ENCODE measurements at places on chromosomes 7 and 10. TPM values are rescaled to one million over a fixed set of nuclear protein-coding genes. Genes with fewer than 3 reads are reported as not detected.

- no peak for DNase-seq
These were observed 628.6 kb downstream of the SORCS3 start for GRCh38 chr10:105269689-105270088.

DNA sequence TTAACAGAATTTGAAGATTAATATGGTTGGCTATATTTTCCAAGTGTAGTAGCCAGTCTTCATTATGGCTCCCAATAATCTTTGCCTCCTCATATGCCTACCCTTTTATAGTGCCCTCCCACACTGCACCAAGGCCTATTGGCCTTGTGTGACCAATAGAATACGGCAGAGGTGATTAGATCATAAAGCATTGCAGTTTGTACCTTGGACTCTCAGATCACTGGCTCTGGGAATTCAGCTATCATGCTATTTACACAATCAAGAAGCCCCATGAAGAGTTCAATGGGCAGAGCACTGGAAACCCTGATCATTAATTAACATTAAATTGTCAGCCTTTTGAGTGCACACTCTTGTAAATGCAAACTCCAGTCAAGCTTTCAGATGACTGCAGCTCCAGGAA, 154.5 kb upstream of the MAGI2 start:
- DNase-seq: peak; percentile 12

DNA sequence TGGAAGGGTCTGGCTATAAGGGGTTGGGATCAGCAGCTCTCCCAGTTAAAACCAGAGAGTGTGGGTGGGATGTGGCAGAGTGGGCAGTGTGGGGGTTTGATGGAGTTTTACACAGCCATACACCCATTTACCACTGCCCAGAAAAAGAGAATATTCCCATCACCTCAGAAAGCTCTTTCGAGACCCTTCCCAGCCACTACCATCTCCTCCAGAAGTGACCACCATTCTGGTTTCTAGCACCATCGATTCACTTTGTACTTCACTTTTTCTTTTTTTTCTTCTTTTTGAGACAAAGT, 15.5 kb downstream of the BAG3 start:
- DNase-seq: no peak

GRCh38 chr10:86523348-86523747, 1.8 kb upstream of the WAPL start:
- no peak for DNase-seq

DNA sequence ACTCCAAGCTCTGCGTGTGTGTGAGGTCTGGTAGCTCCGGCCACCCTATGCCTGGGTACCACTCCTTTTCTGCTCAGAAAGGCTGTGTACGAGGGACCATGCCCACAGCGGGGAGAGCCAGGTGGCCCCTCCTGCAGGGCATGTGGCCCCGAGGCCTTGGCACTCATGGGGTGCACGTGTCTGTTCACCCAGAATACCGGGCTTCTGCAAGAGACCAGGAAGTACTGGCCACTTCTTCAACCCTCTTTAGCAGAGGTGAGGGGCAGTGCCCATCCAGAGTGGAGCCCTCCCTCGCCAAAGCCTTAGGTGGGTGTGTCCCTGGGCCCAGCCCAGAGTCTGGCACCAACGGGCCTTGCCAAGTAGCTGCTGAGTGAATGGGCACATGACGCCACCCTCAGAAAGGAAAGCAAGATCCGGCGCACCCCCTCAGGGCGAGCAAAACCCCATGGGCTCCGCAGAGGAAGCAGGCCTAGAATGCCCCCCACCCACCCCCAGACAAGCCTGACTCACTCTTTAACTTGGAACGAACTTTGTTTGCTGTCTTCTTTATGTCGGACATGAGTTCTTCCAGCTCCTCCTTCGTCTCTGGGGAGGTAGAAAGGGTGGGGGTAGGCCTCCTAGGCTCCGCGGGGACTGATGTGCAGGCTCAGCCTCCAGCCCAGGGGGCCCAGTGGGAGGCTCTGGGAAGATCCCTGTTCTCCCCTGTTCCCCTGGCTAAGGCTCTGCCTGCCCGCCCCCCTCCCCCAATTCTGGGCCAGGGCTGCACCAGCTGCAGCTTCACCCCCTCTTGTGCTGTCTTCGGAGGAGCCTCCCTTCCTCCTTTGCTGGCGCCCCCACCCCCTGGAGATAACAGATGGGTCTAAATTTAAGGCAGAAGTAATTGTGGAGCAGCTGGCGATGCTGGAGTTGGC, 14.6 kb downstream of the STX1A start:
- DNase-seq: no peak

DNA sequence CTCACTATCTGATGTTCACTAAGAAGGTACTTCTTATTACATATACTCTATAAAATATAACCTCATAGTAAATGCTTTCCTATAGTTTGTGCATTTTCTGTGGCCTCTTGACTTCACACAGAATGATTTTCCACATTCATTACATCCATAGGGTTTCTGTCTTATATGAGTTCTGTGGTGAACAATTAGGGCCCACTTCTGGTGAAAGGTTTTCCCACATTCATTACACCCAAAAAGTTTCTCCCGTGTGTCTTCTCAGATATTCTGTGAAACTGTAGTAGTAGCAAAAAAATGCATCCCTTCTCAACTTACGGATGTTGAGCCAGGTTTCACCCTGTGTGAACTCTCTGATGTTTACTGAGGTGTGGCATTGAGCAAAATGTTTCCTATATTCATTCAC, 119.3 kb downstream of the ZNF33B start:
- DNase-seq: no peak

DNA sequence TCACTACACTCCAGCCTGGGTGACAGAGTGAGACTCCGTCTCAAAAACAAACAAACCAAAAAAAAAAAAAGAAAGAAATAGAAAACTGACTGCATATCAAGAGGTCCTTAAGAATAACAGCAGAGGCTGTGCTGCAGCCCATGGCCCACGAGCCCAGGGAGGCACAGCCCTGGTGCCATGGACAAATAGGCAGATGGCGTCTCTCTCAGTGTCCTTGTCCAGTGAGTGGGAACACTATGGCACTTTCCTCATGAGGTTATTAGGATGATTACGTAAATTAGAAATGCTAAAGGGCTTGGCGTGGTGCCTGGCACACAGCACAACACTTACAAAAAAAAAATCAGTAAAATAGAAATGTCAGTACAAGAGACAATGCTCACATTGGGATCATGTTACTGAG, 33.4 kb upstream of the PFKP start:
- DNase-seq: no peak

- DNase-seq: no peak
These were observed 68.5 kb downstream of the LRRN3 start for GRCh38 chr7:111159426-111159825.

GRCh38 chr10:72219235-72219814, 3.2 kb upstream of the ASCC1 start:
- DNase-seq: no peak

DNA sequence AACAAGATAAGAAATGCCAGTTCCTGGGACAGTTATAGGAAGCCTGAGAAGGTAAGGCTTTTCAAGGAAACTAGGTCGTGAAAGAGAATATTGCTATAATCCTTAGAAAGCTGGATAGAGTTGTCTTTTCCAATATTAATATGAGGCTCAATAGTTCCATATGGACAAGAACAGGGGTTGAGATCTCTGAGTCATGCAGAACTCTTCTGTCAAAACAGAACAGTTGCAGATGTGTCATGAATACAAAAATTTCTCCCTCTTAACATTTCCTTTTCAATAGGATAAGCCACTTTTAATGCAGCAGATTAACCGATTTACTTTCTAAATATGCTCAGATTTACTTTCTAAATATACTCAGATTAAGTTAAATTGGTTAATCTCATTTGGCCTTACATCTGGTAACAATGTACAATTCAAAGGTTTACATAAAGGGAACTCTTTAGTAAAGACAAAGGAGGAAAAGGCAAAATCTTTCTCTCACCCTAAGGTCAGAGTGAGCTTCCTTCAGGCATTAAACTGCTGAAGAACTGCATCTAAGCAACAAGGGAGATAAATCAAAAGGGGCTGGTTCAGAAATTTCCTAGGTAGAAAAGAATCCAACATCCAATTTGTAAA, 104.7 kb upstream of the PCDH15 start:
- DNase-seq: no peak

GRCh38 chr10:88281592-88282347, 301.3 kb downstream of the RNLS start:
- DNase-seq: no peak

DNA sequence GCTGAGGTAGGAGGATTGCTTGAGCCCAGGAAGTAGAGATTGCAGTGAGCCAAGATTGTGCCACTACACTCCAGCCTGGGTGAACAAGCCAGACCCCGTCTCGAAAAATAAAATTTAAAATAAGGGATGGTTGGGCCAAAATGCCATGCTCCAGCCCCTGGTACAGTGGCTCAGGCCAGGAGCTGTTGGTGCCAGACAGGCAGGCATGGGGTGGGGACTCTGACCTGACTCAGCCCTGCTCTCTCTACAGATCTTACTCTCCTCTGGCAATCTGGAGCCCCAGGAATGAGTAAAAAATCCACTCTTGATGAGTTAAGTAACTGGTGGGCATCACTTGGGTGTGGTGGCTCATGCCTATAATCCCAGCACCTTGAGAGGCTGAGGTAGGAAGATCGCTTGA, 8.4 kb upstream of the TMEM120A start:
- no peak for DNase-seq

DNA sequence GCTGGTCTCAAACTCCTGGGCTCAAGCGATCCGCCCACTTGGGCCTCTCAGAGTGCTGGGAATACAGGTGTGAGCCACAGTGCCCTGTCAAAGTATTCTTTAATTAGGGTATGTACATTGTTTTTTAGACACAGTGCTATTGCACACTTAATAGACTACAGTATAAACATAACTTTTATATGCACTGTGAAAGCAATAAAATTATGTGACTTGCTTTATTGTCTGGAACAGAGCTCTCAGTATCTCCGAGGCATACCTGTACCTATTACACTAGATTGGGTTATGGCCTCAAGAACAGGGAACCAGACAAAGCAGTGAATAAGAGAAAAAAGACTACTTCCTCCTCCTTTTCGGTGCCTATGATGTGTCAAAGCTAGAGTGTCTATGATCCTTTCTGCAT, 13.1 kb downstream of the ATOH7 start:
- DNase-seq: no peak

GRCh38 chr10:78432583-78432982, 398.9 kb downstream of the RPS24 start:
- no peak for DNase-seq

DNA sequence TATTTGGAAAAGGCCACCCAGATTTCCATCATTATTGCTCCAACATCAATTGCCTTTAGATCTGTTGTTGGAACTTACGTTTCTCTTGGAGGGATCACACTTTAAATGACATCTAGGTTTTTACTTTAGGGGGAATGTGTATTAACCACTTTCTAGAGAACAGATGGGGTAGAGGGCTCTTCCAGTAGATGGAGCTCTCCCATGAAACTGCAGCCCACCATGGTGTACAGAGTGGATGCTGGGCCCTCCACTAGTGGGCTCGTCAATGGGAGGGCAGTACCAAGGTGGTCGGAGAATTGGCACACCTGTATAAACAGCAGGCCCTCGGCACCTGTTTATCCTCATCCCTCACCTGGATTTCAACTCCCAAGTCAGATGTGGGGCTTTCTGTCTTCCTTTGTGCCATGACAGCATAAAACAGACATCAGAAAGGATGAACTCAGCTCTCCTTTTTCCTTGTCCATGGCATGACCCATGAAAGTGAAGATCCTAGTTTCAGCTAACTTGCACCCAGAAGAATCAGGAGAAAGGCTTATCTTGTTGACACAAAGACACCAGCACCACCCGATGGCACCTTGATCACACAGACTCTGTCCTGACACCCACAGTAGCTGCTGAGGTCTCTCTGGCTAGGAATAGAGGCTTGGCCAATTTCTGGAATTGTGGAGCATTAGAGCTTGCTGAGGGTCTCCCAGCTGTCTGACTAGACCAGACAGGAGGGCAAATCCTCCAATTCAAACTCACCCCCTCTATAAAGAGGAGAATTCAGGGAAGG, 150.5 kb downstream of the CYP26A1 start:
- no peak for DNase-seq

DNA sequence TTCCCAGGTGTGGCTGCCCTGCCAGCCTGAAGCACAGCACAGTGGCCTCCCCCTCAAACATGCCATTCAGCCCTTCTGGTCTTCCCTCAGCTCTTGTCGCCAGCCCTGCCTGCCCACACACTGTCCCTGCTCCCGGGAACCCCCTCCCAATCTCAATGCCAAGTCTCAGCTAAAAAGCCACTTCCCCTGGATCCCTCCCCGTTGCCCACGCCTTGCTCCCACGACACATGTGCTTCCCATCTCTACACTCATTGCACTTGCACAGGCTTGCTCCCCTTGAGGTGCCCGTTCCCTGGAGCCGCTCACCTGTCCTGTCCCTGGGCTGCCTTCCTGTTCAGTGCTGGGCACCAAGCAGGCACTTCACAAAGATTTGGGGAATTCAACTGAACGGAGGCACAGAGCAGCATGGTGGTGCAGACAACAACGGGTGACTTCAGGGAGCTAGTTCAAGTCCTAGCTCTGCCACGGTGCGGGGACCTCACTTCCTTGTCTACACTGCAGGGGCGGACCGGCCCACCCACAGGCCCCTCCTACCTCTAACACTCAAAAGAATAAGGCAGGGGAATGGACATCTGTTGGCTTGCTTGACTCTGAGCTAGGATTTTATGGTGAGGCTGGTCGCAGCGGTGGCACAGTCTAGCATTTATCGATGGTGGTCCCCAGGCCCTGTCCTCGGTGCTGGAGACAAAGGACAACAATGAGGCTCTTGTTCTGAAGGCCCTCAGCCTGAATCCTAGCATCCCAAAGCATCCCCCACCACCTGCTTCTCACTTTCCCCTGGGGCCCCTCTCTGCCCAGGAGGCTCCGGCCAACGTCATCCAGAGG, 18.4 kb downstream of the RGS10 start:
- DNase-seq: no peak

GRCh38 chr7:131536361-131536849, 20.0 kb downstream of the PODXL start:
- DNase-seq: no peak

The DKK1 gene
- 1.2 TPM for total RNA-seq

The ARMH3 gene
- 18.2 TPM for total RNA-seq

The NPS gene
- total RNA-seq: not detected

The ASZ1 gene
- total RNA-seq: not detected

The OR13A1 gene
- total RNA-seq: not detected

The MET gene
- total RNA-seq: 36.2 TPM

The TRPV6 gene
- total RNA-seq: not detected

The C10orf53 gene
- not detected for total RNA-seq

The OGA gene
- 233 TPM for total RNA-seq

The GIMAP4 gene
- total RNA-seq: not detected

The ITIH5 gene
- 18.8 TPM for total RNA-seq

The SAMD9 gene
- 0.58 TPM for total RNA-seq
